ENCODE measurements at places on chromosomes 13 and 19.

DNA sequence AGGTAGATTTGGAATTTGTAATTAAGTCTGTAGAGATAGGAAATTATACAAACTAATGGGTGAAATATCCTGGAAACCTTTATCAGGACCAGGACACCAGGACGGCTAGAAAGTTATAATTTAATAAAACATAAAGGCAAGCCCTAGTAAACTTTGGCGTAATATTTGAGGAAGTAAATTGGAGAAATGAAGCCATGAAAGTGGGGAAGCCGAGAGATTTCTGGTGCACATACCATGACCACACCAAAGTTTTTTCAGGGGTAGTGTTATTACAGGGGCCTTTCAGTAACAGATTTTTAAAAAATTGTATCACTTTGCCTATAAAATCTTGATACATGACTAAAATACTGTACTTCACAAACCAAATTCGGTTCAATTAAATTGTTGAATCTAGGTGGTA is 54.7 kb upstream of the URAD start:
- no peak for DNase-seq

DNA sequence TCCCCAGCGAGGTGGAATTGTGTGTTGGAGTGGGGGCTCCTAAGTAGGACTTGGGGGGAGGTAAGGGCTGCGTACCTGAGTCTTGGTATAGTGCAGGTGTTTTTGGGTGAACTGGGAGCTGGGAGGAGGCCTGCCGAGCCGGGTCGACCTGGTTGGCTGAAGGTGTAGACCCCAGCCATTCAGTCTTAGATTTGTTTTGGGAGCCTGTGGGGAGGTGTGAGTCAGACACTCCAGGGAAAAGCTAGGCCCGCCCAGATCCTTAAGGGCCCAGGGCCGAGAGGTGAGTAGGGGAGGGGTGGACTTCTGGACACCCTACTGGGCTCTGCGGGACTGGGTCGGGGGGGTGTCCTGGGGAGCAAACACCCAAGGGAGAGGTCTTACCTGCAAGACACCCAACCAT is 935 bp downstream of the CRB3 start:
- DNase-seq = no peak

DNA sequence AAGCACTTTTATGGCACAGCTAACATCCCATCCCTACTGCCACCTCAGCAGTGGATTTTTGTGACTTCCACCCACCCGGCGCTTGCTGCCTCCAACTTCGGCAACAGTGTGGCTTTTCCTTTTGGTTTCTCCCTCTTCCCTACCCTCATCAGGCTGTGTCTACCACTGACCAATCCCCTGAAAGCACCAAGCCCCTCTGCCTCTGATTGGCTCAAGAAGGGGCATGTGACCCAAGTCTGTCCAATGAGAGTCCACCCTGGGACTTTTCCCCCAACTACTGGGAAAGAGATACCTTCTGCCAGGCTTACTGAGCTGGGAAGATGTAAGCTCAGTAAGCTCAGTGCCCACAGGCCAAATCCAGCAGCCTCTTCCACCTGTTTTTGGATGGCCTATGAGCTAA is 5.8 kb downstream of the SMIM7 start:
- DNase-seq = no peak

DNA sequence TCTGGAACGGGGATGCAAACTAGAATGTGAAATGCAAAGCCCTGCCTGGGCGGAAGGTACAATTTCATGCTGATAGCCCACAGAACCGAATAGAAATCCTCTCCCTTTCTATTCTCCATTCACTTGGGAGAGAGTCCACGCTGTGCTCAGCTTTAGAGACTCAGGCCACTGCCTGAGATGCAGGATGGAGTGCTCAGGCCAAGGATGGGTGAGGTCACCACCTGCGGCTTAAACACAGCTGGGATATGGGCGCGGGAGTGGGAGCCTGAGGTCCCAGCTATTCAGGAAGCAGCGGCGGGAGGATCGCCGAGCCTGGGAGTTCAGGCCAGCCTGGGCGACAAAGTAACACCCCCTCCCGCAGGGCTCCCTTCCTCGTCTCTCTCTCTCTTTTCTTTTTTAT is 446 bp upstream of the ZNF83 start:
- DNase-seq = no peak

GRCh38 chr13:36344173-36344572 is 2.0 kb downstream of the SPART start:
- no peak for DNase-seq

- DNase-seq = no peak
Observed at GRCh38 chr13:29624997-29625396, 29.5 kb upstream of the SLC7A1 start.

- no peak for DNase-seq
Observed at GRCh38 chr13:31131470-31131961, 30.2 kb downstream of the HSPH1 start.

DNA sequence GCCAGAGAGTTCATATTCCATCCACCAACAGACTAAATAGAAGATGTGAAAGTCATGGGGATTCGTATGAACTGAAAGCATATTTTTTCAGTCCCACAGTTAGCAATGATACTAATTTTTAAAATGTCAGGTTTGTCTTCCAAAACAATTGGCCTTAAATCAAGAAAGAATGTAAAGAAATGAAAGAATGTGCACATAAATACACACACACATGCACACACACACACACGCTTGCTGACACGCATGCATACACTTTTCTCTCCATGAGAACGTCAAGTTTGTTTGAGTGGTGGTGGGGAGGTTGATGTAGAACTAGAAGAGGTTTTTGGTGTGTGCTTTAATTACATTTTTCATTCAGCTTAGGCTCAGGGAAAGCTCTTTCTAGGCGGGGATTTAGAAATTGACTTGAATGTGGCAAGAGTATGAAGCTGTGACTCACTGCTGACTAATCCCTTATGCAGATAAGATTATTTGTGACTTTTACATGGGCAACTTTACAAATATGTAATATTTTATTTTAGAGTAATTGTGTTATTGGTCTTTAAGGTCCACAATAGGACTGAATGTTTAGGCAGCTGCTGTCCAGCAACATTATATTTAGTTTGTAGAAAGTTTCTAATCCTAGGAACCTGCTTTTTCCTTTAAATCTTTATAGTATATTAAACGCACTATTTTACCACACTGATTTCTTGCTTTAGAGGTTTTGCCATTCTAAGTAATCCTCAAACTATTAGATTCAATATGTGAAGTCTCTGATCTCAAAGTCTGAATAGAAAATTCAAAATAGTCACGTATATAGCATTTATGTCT is 18.8 kb downstream of the FLT1 start:
- no peak for DNase-seq

DNA sequence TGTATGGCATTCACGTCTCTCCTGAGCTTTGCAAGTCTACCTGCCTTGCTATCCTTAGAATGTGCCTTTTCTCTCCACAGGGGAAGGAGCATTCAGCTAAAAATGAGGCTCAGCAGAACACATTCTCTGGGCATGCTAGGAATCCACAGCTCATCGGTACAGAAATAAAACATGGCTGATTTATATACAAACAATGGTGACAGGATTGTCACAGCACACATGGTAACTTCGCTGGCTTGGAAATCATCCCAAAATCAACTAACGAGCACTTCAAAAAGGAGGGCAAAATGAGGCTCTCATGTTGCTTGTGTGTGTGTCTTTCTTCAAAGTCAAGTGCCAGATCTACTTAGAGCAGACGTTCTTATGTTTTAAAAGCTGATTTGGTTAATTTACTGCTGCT is 373.0 kb downstream of the FGF14 start:
- no peak for DNase-seq

DNA sequence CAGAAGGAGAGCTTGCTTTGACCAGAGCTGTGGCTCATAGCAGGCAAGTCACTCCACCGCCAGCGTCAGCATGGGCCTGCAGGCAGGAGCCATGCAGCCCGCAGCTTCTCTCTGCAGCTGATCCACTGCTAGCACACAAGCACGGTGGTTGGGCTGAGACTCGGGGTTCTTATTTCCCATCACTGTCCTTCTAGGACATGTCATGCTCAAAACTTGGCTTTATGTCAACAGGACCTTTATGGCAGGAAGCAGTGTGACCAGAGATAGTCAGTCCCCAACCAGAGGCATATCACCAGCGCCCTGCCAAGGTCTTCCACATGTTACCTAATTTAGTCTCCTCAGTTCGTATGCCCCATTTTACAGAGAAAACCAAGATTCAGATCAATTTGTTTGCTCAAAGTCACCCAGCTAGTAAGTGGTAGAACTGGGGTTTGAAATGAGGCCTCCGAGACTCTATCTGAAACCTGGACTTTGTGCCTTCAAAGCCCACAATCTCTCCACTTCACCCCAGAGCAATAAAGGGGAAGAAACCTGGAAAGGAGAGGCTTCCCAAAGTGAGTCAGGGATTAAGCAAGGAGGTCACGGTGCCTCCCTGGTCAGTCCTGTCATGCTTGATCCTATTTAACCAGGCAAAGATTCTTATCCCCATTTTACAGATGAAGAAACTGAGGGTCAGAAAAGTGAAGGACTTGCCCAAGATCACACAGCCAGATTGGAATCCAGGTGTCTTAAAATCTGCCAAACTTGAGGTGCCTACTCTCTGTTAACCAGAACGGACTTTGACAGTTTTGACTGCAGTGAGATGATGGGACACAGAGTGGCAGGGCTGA is 5.1 kb downstream of the TMEM272 start:
- no peak for DNase-seq

DNA sequence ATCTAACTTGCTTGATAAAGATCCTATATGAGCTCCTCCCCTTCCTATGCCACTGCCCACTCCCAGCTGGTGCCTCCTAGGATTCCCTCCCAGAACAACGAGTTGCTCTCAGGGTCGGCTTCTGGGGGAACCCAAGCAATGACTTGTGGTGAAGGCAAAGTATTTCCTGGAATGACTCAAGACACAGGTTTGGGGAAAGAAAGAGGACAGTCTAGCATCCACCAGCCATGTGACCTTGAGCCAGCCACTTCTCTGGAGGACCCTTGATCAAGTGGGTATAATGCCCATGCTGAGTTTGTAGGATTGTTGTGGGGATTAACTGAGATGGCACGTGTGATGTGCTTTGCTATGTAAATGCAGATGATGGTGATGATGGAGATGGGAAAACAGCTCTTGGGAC is 33.0 kb downstream of the MBD3L2B start:
- DNase-seq = no peak

DNA sequence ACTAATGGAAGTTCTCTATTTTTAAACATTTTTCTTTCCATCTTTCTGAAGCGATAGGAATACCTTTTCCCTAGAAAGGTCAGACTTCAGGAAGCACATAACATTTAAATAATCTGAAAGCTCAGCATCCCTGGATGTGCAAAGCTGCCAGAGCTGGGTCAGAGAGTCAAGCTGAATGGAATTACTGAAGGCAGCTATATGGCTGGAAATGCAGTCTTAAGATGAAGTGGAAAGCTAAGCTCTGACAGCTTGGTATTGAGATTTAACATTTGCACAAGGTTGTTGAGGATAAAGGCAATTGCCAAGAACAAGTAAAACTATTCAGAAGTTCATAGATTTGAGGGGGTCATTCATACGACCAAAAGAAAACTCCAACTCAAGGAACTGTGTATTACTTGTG is 28.8 kb downstream of the HTR2A start:
- no peak for DNase-seq

DNA sequence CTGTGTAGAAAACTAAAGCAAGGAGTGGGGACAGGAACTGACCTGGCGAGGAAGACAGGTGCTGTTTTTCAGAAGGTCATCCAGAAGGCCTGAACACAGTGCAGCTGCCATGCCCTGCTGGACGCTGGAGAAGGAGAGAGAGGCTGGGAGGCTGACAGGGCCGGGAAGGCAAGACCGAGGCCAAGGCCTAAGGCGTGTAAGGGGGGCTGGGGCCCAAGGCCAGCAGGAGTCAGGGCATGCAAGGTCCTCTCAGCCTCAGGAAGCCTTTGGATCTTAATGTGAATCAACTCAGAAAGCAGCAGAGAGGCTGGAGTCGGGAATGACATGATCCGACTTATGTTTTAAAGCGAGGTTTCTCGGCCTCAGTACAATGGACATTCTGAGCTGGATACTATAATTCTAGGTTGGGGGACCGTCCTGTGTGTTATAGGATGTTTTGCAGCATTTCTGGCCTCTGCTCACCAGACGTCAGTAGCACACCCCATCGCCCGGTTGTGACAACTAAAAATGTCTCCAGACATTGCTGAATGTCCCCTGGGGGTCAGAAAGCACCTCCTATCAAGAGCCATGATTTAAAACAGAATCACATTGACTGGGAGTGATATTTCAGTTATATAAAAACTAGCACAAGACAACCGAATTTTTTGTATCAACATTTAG is 530.4 kb downstream of the MYO16 start:
- DNase-seq = no peak

DNA sequence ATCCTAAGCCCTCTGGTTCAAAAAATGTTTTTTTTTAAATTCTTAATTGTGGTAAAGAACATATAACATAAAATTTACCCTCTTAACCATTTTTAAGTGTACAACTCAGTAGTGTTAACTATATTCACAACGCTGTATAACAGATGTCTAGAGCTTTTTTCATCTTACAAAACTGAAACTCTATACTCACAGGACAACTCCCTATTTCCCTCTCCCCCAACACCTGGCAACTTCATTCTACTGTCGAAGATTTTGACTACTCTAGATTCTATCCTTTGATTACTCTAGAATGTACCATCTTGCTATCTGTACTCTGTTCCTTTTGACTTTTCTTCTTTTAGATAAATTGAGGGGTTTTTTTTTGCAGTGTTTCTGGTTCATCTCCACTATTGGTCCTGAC is 200.4 kb downstream of the KLF12 start:
- DNase-seq = no peak

DNA sequence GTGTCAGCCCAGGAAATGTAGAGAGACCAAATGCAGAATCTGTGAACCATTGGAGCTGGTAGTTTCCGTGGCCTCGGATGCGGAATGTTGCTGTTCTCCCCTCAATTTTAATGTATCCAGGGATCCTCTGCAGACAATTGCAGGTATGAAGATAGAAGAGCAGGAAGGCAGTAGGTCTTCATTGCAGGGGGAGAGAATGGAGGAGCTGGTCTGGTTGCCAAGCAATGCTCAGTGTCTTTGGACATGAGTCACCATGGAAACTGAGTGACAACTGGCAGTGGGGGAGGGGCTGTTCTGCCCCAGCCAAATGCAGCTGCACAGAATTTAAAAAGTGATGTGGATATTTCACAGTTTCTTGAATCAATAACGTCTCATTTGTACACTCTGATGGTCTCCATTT is 56.1 kb upstream of the ZNF835 start:
- DNase-seq = no peak

GRCh38 chr13:79485014-79485811 is 4.3 kb downstream of the NDFIP2 start:
- DNase-seq = peak; percentile 43

GRCh38 chr13:75715601-75716523 is 79.7 kb downstream of the LMO7 start:
- DNase-seq = peak; percentile 17

Data from stimulated activated CD4-positive, alpha-beta T cell treated with anti-CD3 and anti-CD28 coated beads, Interleukin-1b, Interleukin-23, amount 100 ng/mL, for 48 hours (primary cell).